Stimulated activated CD4-positive, alpha-beta T cell treated with anti-CD3 and anti-CD28 coated beads, Interleukin-12 subunit alpha, Interleukin-12 subunit beta, amount 100 ng/mL, for 48 hours (primary cell): ENCODE measurements at places on chromosomes 2 and 18.
A peak's percentile ranks its signal among the peaks of the same experiment; 100 is the strongest.

- DNase-seq, result peak; percentile 58
Observed at GRCh38 chr18:47772374-47773248, 157.8 kb downstream of the SMAD2 start.

DNA sequence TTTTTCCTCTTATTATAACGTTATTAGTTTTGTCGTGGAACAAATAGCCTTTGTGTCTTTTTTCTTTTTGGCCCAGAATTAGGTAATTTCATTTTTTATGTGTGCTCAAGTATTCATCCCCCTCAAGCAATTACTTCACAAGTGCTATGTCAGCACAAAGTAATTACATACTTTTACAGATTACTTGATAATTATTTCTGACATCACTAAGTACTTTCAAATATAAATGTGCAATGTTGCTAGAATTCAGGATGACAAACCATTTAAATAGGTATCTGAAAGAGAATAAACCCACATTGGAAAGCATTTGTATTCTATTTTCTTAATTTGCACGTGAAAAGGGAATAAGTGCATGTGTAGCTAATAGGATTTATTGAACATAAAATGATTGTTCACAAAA lies 238.2 kb downstream of the CDH7 start:
- DNase-seq, result no peak

GRCh38 chr2:2057125-2057721 lies 273.9 kb downstream of the MYT1L start:
- peak; percentile 65 for DNase-seq

GRCh38 chr2:28958689-28959088 lies 22.4 kb upstream of the TOGARAM2 start:
- peak; percentile 7 for DNase-seq
